H54 (cell line): ENCODE measurements at places on chromosomes 6 and 20.

DNA sequence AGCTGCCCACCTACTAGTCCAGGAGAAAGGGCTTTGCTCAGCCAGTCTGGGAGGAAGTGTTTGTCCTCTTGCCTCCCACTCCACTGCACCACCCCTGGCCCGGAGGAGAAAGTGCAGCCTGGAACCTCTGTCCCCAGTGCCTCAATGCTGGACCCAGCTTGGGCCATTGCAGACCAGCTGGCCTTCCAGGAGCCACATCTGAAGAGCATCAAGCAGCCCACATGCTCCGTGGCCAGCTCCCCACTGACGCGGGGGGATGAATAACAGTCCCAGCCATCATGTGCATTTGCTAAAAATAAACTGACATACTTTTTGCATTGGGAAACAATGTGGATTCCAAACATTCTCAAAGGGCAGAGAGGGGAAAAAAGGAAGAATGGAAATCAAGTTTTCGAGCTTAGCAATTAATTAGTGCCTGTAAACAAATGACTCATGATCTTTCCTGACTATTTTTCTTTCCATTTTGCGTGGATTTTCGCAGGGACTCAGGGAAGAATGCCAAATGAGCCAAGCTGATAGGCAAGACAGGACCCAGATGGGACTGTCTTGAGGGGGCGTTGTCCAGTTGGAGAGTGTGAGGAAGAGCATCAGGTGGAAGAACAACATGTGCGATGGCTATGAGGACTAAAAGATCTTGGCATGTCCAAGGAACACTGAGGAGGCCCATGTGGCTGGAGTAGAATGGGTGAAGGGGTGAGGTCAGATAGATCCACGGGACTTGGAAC lies 34.1 kb downstream of the CEBPB start:
- DNase-seq = no peak

DNA sequence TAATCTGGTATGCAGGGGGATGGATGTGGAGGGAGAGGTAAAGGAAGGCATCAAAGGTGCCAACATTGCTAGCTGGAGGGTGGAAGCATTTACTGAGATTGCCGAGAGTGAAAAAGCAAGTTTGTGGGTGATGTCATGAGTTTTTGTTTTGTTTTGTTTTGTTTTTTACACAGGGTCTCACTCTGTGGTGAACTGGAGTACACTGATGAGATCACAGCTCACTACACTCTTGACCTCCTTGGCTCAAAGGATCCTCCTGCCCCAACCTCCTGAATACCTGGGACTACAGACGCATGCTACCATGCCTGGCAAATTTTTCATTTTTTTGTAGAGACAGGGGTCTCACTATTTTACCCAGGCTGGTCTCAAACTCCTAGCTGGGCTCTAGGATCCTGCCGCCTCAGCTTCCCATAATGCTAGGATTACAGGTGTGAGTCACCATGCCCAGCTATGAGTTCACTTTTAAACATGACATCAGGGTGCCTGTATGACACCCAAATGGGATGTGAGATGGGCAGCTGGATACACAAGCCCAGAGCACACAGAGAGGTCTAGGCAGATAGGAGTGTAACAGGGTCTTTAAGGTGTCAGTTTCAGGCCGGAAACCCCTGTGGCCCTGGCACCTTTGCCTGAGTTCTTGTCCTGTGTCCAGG lies 35.1 kb upstream of the HMGA1 start:
- no peak for DNase-seq

DNA sequence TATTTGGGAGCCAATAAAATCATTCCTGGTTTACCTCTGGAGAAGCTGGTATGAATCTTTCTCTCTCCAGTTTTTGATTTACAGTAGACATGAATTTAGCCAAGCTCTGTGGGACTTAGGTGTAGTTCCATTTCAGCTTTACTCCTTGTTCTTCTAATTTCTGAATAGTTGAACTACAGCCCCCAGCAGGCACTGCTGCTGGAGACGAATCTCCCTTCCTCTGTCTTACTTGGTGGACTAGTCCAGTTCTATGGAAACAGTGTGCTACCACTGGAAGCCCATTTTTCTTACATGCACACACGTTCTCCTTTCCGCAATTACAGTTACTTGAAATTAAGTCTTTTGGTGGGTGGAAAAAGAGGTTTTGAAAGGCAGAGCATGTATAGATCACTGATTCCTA lies 42.3 kb downstream of the RALGAPB start:
- DNase-seq = no peak

DNA sequence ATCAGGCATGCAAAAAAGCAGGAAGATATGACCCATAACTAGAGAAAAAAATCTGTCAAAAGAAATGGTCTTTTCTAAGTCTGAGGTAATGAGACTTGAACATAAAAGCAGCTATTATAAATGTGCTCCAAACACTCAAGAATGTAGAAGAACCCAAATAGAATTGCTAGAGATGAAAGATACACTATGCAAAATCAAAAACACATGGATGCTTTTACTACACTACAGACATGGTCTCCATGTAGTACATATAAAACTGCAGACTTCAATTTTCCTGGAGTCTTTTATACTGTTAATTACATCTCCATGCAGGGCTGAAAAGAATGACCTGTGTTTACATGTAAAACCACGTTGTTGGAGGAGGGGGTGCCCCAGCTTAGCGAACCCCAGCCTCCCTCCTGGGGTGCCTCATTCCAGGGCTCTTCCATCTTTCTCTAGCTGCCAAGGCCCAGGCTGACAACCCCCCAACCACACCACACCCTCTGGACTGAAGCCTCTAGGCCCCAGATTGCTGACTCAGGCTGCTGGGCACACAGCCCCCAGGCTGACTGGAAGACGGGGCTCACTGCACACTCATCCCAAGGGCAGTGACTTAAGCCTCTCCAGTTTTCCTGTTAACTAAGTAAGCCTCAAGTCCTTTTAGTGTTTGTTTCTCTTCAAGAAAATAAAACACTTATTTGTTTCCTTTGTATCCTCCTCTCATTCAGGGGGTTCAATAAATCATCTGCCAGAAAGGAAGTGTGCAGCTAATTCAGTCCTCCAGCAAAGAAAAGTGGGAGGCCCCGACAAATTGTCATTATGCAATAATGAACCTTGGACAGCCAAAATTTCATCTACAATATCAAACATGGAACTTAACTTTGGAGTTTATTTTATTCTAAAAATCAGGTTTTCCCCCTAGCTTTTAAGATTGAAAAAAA lies 26.0 kb upstream of the PLAGL1 start:
- DNase-seq = no peak

DNA sequence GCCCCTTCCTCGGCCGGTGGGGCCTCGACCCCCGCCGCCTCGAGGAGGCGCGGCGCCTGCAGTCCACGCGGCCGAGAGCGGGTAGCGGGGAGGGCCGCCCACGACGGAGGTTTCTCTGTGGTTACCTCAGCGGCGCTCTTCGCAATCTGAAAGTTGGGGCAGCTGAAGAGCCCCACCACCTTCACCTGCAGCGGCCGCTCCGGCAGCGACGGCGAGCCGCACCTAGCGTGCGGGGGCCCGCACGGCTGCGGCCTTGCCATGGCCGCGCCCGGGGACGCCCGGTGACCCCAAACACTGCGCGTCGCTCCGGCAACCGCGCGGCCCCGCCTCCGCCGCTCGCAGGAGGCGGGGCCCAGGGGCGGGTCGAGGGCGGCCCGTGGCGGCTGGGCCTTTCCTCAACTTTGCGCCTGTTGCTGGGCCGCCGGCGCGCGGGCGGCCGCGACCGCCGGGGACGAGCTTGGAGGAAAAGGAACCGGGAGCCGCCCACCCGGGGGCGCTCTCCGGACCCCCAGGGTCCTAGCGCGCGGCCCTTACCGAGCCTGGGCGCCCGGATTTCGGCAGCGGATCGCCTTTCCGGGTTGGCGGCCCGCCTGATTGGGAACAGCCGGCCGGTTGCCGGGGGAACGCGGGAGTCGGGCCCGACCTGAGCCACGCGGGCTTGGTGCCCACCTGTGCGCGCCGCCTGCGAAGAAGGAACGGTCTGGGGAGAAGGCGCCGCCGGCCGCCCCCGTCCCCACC lies at the start of the genes PPIL6 and SMPD2:
PPIL6 (minus strand) TSS at position 298 of the 738 bp plus-strand sequence; CDS start at position 260, 38 bp downstream.
SMPD2 (plus strand) TSS at position 394 of the 738 bp plus-strand sequence. CDS start 398 bp downstream, outside the sequence.
- DNase-seq = peak; percentile 72

DNA sequence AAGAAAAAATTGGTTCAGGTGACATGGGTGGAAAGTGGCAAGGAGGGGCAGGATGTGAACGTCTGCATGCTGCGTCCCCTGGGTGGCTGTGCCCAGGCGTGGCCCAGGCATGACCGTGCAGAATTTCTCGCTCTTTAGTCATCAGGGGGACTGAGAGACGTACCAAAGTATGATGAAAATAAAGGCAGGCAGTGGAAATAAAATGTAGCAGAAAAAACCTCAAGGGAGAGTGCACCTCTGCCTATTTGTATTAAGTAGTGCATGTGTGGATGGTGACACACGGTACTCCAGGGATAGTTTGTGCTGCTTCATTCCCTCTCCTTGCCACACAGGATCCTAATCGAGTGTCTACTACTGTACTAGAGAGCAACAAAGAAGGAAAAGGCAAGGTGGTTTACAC lies 81.1 kb downstream of the ATP9A start:
- peak; percentile 86 for DNase-seq

DNA sequence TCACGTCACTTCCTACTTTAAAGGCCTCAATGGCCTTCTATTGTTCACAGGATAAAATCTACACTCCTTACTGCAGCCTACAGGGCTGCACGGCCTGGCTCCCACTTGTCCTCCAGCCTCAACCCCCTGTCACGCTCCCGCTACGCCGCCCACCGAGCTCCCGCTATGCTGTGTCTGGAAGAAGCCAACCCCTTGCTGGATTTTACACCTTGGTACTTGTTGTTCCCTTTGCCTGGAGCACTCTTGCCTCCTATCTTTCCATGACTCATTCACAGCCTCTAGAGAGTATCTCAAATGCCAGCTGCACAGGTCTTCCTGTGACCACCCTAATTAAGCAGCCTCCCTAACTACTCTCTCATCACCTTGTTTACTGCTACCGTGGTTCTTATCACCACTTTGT lies 259.9 kb downstream of the PRKN start:
- no peak for DNase-seq

DNA sequence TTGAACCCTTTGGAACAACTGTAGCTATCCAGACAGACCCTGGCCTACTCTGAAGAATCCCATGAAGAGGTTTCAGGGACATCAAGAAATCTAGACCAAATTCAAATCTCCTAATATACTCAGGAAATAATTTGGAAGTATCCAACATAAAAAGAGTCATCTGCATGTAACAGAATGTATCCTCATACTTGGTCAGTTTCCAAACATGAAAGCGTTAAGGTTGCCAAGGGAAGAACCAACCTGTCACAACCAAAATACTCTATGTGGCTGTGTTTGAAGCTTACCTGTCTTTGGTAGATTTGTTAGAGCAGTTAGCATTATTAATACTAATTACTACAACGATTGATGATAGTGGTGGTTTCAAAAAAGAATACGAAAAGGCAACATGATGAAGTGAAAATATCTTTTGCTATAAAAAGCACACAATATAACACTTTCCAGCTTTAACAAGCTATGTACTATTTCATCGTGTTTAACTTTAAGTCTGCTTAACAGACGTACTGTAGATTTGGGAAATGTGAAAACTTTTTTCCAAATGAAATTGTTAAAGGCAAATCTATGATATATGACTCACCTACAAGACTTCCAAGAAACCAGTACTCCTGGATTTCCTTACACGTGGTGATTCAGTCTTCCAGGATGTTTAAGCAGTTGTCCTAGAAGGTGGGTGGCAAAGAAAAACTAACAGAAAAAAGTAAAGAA lies 46.6 kb upstream of the ENPP1 start:
- peak; percentile 3 for DNase-seq

DNA sequence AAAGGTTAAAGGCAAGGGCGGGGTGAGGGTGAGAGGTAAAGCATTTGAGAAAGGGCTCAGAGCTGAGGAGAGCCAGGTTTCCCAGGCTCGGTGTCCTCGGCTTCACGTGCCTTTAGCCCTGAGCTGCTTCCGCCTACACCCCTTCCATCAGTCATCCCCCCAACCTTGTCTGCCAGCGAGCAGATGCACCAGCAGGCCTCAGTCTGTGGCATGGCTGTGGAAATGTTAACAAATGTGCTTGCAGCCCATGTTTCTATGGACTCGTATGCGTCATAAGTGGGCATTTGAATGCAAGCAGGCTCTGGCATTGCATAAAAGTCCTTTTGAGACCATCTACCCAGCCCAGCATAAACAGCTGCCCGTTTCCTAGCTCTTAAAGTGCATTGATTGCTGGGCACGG lies 88.8 kb downstream of the SYNJ2 start:
- no peak for DNase-seq

DNA sequence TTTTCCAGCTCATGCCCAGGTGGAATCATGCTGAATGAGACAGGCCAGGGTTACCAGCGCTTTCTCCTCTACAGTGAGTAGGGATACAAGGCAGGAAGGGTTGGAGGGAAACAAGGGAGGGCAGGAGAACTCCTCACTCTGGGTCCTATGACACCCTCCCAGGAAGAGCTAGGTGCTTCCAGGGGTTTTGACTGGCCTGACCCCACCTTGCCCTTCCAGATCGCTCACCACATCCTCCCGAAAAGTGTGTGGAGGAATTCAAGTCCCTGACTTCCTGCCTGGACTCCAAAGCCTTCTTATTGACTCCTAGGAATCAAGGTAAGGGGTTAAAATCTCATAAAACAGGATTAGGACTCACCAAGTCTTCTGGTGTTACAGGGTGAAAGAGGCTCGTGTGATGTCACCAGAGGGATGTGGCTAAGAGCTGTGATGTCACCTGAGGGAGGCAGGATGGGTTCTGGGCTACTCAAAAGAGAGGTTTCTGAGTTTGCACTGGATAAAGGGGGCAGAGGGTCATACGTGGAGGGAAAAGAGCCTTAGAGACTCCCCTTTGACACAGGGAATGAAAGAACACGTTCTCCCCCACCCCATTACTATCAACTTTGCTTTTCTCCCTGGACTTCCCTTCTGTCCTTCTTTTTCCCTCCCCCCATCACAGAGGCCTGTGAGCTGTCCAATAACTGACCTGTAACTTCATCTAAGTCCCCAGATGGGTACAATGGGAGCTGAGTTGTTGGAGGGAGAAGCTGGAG lies 1.9 kb downstream of the APOM start:
- no peak for DNase-seq

- DNase-seq = no peak
Observed at GRCh38 chr20:50232651-50233324, 42.2 kb downstream of the CEBPB start.

DNA sequence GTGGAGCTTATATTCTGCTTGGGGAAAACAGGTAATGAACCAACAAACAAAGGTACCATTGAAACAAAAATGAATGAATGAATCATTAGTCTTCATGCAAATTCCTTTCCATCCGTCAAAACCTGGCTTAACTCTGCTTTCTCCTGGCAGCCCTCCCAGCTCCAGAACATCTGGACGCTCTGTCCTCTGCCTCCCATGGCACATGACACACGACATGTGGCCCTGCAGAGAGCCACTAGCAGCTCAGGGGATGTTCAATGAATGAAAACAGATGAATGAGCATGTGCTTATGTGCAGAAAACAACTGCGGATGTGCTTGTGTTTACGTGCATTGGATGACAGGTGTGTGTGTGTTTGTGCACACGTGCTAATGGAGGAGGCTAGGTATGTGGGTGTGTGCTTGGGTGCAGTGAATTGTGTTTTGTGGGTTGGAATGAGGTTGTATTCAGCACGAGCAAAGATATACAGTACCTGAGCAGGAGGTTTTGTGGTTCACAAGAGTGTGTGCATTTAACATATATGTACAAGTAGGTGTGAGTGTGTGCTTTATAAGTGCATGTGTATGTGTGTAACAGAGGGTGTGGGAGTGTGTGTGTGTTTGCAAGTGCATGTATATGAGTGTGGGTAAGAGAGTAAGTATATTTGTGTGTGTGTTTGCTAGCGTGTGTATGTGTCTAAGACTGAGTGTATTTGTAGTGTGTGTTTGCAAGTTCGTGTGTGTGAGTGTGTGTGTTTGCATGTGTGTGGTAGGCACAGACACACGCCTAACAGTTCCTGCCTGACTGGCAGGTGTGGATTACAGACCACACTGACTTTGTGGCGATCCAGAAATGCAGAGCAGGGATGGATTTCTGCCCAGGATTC lies 374.1 kb upstream of the SULF2 start:
- no peak for DNase-seq

- no peak for DNase-seq
Observed at GRCh38 chr20:50879649-50880550, 51.3 kb downstream of the ADNP start.
